ENCODE measurements at places on chromosomes 5 and 9. TPM values are rescaled to one million over a fixed set of nuclear protein-coding genes. Genes with fewer than 3 reads are reported as not detected.

LTC4S gene
- total RNA-seq: 0.83 TPM

NEURL1B gene
- total RNA-seq: 6.1 TPM

SOHLH1 gene
- not detected for total RNA-seq

ISOC1 gene
- total RNA-seq: 21.1 TPM

NTRK2 gene
- 0.26 TPM for total RNA-seq

DNA sequence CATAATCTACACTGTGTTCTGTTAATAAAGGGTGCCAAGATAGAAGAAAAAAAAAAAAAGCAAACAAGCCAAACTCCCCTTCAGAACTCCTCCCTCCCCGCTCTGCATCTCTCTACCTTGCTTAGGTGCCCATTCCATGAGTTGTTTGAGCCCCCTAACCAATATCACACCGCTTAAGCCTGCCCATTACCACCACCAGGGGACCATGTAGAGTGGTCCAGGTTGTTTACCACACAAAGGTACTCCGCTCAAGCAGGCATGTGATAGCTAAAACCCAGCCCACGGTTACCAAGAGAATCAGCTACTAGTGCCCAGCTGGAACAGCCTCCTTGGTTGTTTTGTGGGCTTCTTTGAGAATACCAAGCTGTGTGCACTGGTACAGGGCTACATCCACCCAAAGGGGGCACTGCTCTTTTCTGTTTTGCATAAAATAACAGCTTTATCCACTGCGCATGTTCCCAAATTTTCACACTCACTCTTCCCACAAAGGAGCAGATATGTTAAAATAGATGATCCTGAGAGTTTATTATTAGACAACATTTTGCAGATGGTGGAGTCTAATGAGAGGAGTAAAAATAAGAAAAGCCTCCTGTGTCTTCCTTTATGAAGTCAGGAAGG lies 304.1 kb downstream of the DEPDC1B start:
- DNase-seq: no peak

DNA sequence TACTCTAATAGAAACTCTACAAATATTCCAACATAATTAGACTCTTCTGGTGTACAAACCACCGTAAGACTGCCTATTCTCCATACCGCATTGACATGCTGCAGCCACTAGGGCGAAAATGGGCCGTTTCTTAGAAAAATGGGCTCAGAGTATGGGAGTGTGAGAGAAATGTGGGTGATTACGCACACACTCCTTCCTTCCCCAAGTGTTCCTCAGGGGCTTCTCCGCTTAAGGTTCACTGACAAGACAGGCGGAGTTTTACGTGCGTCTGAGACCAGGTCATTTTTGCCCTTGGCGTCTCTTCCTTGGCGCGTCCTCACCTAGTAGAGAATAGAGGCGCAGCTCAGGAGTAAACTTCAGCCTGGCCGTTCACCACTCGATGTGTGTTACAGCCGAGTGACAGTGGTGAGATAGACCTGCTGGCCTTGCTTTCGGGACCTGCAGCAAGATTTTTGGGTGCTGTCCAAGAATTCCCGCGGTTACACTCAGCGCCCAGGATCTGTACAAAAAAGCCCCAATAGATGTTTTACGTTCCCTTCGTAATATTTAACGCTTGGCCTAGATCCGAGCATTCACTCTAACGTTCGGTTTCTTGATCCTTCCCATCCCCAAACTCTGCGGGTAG lies 1.8 kb upstream of the NTRK2 start:
- peak; percentile 51 for DNase-seq

DNA sequence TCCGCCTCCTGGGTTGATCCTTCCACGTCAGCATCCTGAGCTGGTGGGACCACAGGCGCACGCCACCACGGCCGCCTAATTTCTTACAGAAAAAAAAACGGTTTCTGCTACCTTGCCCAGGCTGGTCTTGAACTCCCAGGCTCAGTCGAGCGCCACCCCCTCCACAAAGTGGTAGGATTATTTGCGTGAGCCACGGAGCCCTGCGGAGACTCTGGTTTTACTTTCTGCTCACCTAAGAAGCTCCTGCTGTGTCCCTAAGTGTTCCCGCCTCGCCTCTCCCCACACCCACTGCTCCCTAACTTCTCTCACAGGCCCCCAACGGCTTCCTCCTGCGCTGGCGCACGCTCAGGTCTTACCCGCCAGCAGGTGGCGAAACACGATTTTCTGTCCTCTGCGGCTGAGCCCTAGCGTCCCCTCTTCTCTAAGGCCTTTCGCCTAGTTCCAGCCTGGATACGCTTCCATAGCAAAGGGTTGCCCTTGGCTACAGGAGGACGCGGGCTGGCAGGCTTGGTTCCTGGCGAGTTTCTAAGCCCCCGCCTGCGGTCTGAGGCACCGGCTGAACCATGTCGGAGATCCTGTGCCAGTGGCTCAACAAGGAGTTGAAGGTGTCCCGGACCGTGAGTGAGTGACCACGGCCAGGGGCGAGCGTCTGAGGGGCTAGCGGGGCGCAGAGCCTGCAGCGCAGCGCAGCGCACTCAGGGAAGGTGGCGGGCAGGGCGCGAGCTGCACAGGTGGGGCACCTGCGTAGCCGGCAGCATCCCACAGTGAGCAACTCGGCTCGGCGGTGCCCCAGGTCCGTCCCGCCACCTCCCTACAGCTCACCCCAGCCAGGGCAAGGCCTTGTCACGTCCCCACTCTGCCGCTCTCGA lies at the start of gene SPEF2:
Gene SPEF2, plus strand, starts transcription at position 429 of the 869 bp plus-strand sequence. Its CDS starts 135 bp downstream, at position 564.
- peak; percentile 93 for DNase-seq

DNA sequence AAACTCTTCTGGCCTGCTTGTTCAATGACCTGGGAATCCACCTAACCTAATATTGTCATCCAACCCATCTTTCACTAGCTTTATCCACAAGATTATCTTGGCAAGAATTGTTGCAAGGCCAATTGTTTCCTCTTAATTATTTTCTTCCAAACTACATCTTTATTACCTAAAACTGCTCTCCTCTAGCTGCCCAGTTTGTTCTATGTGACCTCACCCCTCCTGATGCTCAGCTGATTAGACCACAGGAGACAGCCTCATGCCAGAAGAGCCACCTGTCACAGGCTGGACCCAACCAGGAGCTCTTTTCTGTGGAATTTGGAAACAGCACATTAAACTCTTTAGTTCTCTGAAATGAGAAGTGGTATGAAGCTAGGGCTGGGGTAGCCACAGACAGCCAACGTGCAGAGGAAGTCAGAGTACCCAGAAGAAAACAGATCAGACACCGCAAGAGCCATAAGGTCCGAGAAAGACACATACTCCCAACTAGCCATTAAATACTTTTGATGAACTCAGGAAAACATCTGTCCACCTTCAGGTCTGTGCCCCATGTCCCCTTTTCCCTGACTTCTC lies 12.0 kb downstream of the SAXO1 start:
- no peak for DNase-seq

DNA sequence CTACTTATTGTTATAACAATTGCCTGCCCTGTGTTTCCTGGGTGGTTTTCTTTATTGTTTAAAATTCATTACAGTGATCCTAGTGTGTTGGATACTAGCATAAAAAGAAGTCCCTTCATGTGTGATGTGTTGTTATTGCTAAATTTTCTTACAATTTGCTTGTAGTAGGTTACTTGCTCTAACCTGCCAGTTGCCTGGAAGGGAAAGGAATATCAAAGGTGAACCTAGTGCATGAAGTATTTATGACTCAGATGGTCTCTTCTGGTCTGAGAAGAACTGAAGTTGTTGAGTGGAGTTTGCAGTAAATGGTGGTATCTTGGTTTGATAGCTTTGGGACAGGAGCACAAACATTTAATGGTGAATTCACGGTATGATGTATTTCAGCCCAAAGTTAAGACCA lies 58.0 kb downstream of the SH3GL2 start:
- no peak for DNase-seq

GRCh38 chr9:68970151-68970550 lies 43.8 kb downstream of the PRKACG start:
- no peak for DNase-seq

DNA sequence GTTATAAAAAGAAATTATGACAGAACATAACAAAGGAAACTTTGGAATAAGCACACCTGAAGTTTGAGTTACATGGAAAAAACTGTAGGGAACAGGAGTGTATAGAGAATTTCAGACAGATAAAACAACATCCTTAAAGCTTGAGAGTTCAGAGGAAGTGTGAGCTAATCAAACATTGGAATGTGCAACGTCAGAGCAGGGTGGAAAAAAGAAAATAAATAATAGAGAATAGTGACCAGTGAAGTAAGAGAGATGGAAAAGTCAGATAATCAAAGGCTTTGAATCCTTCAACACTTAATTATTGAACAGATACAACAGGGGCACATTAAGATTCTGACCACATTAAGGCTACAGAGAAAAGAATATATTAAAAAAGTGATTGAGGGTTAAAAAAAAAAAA lies 128.5 kb upstream of the CDH10 start:
- peak; percentile 76 for DNase-seq

- no peak for DNase-seq
Measured at GRCh38 chr9:137971477-137972138, 94.0 kb downstream of the CACNA1B start.

DNA sequence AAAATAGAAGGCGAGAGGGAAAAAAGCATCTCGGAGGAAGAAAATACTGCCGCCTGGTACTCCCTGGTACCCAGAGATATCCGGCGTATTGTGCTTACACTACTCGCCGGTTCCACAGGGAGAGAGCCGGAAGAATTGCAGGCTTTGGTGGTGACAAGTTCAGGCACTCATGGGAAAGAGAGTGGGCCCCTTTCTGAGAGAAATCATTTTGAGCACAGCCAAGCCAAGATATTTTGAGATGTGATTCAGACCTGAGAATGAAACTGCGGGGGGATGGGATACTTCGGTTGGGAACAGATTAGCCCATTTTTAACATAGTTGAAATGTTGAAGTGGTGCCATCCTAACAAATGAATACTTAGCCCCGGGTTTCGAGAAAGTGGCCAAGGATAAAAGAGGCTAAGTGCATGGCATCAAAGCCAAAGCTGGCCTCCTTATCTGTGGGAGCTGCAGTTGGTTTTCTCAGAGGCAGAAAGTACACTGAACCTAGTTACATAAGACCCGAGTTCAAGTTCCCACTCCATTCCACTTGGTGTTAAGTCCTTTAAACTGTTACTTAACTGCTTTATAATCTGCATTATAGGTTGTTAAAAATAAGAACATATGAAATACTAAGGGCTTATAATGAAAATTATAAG lies 62.7 kb downstream of the SLC1A3 start:
- DNase-seq: no peak

DNA sequence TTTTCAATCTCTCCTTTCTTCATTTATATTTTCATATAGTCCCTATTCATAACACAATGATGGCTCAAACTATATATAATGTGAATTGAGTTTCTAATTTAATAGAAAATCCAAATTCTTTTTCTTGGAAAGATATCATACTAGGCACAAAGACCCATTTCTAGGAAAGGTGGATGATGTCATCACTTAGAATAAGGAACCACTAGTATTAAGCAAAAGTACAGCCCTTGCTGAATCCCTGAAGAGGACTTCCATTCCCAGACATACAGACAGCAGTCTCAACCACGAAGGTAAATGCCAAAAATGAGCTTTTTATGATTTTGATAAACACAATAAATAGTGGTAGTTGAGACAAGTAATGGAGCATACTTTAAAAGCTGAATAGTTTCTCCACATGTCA lies 210.0 kb downstream of the FBN2 start:
- no peak for DNase-seq

- DNase-seq: peak; percentile 48
Measured at GRCh38 chr5:72383726-72384125, 63.6 kb downstream of the PTCD2 start.

DNA sequence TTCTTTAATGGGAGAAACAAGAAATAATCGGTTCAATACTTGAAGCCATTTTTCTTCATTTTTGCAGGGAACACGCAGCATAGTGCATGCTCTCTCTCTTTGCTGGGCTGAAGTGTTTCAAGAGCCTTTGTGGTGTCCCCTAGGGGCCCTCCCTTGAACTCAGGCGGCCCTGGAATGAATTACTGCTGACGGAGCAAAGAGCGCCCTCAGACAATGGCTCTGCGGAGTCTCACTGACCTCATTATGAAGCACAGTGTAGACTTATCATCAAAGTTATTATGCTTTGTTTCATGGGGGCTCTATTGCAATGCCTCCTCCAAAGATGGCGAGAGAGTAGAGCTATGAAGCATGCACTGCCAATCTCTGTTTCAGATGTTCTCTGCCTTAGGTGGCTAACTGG lies 64.8 kb upstream of the ADCY2 start:
- DNase-seq: no peak

DNA sequence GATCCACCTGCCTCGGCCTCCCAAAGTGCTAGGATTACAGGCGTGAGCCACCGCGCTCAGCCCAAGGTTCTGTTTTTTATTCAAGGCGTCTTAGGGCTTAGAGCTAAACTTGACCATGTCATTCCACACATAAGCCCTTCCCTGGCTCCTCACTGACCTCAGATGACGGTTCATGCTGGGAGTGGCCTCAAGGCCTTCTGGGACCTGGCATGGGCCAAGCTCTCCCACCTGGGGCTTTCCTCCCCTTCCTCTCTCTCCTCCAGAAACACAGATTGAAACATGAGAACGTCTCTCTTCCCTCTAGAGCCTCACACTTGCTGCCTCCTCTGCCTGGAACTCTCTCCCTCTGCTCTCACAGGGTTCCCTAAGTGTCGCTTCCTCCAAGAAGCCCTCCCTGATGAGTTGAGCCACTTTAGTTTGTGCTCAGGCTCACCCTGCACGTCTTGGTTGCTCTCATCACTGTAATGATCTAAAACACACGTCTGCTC lies 155.6 kb upstream of the IER5L start:
- DNase-seq: no peak

DNA sequence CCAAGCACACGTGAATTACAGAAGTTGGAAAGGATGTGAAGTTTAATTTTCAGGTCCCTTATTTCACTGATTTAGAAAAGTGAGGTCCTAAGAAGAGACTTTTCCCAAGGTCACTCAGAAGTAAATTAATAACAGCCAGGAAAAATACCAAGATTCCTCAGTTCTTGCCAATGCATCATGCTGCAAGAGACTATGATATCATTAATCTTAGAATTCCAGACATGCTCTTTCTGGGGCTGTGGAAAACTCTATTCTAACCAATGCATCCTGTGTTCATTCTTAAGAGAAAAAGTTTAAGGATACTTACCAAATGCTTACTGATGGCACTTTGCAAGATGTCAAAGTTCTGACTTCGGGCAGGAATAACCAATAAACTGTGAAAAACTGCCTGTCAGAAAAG lies 42.8 kb downstream of the TEX10 start:
- no peak for DNase-seq

DNA sequence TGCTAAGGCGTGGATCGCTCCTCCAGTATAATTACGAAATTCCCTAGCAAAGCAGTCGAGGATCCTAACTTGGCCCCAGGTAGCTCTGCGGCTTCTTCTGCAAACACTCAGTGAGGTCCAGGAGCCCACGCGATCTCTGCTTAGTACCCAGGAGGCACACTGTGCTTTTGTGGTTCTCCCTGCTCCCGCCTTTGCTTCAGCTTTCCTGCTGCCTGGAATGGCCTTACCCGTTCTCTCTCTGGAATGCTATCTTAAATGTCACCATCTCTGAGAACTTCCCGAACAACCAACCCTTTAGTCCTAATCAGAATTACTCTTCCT lies 639 bp downstream of the INVS start:
- no peak for DNase-seq

- no peak for DNase-seq
Measured at GRCh38 chr5:142046191-142046590, 33.4 kb upstream of the GNPDA1 start.

DNA sequence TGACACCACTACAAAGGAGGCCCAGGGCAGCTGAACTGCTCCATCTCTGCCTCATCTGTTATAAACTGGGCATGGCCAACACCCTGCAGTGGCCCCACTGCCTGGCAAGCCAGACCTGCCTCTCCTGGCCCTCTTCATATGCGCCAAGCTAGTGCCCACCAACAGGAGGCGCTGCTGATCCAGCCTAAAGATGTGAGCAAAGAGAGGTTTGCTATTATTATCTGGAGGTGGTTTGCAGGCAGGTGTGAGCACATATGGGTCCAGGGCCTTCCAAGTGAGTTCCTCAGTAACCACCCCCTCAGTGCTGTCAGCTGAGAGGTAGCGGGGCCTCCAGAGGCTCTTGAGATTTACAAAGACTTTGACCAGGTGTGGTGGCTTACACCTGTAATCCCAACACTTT lies 232.2 kb downstream of the SYK start:
- DNase-seq: no peak
